Progenitor cell of endocrine pancreas (in vitro differentiated cells): ENCODE measurements at places on chromosomes 13 and 19. TPM values are rescaled to one million over a fixed set of nuclear protein-coding genes. Genes with fewer than 3 reads are reported as not detected.

DNA sequence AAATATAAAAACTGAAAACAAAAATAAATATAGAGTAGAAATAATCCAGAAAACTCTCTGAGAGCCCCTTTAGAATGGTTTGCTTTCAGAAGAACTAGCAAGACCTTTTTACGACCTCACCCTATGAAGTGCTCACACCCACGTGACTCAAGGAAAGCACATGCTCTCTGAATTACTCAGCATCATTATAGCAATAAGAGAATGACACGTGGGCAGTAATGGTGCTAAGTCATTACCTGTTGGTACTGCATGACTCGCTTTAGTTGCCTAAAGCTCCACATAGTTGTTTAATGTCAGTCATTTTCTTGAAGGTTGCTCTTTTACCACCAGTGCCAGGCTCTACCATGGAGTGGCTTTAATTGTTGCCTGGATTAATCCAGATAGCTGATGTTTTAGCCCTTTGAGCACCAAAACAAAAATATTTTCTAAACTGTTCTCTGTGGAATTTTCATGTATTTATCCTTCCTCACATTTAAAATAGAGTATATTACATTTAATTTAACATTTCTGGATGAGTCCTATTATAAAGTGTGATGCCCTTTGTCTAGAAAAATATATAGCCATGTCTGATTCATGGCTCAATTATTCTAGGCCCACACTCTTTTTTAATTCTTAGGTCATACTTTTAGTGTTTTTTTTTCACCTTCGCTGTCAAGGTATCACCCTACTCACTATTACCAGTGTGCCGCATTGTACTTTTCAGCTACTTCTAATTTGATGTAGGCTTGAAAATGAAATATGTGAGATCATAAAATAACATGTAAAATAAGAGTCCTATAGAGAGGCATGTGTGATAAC lies 56.8 kb downstream of the THSD1 start:
- DNase-seq: no peak

GRCh38 chr13:33832872-33833271 lies 14.9 kb downstream of the RFC3 start:
- DNase-seq: no peak

- no peak for DNase-seq
These were observed 99.7 kb upstream of the RXFP2 start for GRCh38 chr13:31639443-31640163.

DNA sequence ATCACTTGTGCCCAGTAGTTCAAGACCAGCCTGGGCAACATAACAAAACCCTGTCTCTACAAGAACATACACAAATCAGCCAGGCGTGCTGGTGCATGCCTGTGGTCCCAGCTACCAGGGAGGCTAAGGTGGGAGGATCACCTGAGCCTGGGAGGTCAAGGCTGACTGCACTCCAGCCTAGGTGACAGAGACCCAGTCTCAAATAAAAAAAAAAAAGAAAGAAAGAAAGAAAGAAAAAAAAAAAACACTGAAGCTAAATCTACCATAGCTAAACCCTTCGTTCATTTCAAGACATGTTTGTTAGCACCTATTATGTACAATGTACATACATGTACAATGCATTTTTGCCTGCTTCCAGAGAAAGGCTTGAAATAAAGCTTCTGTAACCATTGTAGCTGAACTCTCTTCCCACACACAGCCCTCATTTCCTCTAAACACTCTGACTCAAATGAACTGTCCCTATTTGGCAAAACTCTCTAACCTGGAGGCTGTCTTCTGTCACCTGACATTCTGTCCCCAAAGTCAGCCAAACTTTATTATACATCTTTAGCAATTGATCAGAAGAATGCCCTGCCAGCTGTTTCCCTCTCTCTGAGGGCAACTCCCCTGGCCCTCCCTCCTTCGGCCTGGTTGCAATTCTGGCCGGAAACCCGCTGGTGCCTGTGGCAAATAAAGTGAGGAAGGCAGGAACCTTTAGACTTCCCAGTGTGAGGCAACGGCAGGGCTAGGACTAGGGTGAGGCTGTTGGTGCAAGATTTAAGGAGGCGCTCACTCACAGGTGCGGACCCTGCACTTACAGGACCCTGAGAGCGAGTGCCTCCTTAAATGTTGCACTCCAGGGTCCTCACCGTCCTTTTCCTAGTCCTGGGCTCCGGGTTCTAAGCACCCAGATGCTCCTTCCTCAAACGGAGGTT lies 1.8 kb downstream of the ETHE1 start:
- DNase-seq: no peak

DNA sequence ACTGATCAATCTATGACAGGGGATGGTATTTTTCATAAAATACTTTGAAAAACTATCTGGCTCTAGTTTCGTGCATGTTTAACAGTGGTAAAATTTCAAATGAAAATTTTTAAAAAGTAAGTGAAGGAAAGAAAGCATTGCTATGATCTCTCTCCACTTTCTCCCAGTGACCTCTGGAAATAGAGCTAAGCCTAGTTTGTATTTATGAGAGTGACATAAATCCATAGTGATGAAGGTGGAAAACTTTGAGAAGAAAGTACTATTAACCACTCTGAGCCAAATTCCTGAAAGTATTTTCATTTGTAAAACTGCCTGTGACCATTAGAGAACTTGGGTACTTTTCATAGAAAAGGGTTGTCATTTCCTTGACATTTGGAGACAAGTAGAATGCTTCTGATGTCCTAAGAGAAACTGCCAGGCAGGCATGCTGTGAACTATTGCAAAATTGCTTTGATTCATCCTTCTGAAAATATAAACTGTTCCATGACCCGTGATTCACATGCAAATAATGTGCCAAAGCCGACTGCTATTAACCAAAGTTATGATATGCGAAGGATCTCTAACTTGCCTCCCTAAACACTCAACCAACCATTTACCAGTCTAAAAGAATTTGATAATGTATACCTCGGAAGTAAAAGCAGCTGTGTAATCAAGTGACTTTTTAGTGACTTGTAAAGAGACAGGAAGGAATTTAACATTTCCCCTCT lies 133.2 kb downstream of the VWA8 start:
- no peak for DNase-seq

DNA sequence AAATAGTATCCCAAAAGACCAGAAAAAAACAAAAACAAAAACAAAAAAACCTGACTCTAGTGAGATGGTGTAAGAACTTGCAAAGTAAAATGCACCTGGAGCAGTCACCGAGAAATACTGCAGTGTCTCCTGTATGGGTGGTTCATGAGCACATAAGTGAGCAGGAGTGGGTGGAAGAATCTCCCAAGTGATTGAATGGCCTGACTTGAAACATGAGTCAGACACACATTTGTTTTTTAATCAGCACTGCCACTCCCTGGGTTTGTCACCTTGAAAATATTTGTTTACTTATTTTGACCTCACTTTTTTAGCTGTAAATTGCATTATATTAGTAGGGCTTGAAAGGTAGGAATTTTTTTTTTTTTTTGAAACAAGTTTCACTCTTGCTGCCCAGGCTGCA lies 2.0 kb downstream of the ZNF431 start:
- DNase-seq: no peak

DNA sequence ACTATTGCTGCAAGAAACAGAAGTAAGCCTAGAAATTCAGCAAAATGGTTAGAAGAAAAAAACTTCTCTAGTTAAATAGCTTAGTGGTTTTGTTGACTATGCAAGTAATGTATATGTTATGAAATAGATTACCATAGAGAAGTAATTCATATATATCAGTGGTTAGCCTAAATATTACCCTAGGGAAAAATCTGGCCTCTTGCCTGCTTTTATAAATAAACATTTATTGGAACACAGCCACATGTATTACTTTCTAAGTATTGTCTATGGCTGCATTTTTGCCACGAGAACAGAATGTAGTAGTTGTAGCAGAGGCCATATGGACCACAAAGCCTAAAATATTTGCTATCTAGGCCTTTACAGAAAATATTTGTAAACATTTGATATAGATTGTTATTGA lies 1471.7 kb upstream of the PRR20A start:
- no peak for DNase-seq

UGGT2 gene
- total RNA-seq: 45.1 and 49.2 TPM in 2 replicates

- no peak for DNase-seq
These were observed 209.2 kb downstream of the TSHZ3 start for GRCh38 chr19:31139871-31140505.

DNA sequence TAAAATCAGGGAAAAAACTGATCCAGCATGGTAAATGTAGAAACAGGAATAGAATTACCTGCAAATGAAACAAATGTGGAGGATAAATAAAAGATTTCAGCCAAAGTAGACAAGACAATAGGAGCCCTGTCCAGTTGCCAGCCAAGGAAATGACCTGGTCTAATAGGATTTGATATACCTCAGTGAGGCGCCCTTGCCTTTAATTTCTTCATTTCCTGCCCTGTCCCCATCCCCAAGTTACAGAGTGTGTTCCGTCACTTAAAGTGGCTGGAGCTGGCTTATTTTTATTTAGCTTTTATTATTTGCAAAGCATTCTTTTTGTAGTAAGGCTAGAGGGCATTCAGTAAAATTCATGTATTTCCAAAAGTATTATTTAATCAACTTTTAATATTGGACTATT lies 1022.0 kb downstream of the EFNB2 start:
- DNase-seq: no peak

CLDND2 gene
- 0.73 and 1.4 TPM in 2 replicates for total RNA-seq

GRCh38 chr13:67932991-67933390 lies 702.9 kb upstream of the PCDH9 start:
- DNase-seq: no peak

F10 gene
- 29.7 and 30.2 TPM in 2 replicates for total RNA-seq
